ENCODE measurements at places on chromosomes 5 and 9.

GRCh38 chr5:140630292-140631035 is 2.5 kb downstream of the CD14 start:
- DNase-seq = no peak

GRCh38 chr5:138226910-138227309 is 13.8 kb upstream of the CDC23 start:
- no peak for DNase-seq

DNA sequence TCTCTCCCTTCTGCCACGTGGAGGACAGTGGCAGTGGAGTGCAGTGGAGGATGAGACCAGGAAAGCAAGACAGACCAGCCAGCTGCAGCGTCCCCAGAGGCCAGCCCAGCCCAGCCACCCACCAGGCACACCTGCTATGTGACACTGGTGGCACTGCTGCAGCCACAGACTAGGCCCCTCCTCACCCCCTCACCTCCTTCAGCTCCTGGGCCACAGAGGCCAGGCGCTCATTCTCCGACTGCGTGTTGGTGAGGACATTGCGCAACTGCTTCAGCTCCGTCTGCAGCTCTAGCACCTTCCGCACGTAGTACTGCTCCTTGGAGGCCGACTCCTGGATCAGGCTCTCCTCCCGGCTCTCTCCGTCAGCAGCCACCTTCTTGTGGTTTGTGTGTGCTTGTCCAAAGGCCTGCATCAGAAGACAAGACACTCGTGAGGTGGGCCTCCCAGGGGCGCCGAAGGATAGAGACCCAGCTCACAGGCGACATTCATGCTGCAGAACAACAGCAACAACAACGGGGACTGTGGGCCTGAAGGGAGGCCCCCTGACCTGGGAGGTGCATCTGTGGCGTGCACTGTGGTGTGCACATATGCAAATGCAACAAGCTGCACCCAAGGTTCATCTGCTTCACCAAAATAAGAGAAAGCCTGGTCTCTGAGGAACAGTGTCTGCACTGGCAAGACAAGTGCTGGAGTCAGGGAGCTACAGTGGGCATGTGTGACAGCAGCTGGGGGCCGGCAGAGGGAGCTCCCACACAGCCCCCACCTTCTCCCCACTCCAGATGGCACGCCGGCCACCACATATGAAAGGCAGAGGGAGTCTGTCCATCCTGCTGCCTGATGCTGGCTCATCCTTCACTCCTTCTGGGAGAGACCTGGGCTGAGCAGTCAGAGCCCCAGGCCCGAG is 35.5 kb downstream of the BICD2 start:
- DNase-seq = no peak

DNA sequence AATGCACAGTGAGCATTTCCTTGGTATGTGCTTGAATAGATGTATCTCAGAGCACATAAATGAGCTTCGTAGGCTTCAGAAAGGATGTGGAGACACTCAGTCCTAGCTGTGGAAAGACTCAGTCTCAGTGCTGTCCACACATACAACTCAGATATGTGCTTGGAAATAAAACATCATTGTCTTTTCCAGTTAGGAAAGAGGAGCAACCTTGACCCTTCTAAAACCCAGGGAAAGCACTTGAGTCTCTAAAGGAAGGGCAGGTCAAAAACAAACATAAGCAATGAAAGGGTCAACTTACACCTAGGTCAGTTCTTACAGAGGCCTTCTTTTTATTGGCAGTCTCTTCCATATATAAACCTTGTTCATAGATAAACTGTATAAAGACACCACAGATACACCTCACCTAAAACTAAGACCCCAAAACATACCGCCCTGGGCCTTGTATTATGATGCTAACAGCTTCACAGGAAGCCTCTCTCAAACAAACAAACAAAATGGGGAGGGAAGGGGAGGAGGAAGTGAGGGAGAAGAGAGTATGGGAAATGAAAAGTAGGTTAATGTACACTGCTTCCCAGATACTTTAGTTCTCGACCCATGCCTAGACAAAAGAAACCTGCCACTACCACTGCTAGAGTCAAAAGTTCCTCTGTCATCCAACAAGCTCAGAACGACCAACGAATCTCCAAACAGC is 114.4 kb downstream of the UBAP2 start:
- no peak for DNase-seq

GRCh38 chr9:38423973-38424843 is at the start of gene IGFBPL1:
TSS of gene IGFBPL1 (minus strand) at chr9:38424454. CDS start at chr9:38424424, 30 bp downstream.
- DNase-seq = no peak

- DNase-seq = no peak
Measured at GRCh38 chr9:105854026-105854782, 159.9 kb downstream of the TMEM38B start.

DNA sequence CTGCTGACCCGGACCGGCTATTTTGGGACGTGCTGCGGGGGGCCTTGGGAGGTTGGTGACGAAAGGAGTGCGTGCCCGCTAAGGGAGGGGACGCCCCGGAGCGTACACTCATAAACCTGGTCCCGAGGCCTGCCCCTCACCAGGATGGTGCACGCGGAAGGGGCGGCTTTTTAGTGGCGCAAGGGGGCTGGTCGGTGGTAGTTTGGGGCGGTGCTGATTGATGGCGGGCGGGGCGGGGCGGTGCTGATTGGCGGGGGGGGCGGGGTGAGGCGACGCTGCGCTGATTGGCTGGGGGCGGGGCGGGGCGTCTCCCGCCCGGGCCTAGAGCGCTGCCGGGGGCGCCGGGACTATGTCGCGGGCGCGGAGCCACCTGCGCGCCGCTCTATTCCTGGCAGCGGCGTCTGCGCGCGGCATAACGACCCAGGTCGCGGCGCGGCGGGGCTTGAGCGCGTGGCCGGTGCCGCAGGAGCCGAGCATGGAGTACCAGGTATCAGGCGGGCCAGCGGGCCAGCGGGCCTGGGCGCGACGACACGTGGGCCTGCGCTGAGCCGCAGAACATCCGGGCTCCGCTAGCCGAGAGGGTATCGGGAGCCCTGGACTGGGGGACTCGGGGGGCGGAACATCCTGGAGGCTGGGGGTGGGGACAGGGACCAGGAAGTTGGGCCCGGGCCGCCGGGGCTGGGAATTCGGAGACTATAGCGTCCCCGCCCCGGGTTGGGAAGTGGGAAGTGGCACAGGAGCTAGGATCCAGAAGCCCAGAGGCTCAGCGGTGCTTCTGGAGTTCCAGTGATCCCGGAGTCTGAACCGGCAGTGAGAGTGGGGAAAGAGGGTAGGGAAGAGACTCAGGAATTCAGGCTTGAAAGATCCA is at the start of gene FPGS:
Gene FPGS, plus strand, starts transcription at position 307 of the 868 bp plus-strand sequence. Its CDS starts 43 bp downstream, at position 350.
- DNase-seq = peak; percentile 83

DNA sequence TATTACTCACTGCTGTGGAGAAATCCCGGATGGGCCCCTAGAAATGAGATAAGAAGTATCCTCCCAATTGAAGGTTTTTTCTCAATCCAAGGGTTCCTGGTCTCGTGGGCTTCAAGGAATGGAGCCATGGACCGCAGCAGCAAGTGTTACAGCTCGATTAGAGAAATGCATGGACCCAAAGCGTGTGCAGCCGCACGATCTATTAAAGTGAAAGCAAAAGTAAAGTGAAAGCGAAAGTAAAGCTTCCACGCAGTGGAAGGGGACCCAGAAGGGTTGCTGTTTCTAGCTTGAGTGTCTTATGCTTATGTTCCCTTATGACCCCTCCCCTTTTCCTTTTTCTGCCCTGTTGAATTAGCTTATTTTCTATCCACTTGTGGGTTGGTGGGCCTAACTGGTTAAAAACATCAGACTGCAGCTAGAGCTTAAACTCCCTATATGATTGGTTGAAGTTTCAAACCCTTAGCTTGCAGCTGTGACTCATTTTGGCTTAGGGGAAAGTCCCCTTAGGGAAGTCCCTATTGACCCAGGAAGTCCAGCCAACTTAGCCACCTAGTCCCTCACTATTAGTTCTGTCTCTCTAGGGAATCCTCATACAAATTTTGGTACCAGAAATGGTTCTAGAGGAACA is 1111.8 kb downstream of the TAF11L14 start:
- no peak for DNase-seq

DNA sequence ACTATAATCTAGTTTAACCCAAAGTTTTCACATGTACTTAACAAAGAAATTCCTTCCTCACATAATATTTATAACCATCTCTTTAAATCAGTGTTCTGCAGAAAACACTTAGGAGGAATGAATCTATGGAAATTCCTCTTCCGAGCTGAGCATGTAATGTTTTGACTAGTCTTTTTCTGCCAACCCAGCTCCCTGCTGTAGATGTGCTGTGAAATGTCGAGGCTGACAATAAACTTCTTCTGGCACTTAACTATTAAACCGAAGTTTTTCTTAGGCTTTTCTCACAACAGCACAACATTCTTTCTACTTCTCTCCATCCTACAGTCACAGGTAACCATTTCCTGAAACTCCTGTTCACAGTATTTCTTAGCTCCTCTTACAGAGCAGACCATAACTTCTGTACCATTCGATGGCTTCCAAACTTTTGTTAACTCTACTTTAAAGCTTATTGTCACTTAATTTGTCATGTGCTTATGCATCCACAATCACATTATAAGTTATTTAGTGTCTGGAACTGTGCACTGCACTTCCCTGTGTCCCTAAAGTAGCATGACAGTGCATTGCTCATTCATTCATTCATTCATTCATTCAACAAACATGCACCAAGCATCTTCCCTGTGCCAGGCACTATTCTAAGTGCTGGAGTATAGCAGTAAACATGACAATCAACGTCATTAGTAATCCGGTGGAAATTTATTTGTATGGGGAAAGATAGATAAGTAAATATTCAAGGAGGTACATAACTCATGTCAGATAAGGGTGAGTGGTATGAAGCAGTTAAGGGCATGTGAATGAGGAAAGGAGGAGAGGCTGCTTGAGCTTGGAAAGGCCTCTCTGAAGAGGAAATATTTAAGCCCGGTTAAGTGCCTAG is 54.6 kb downstream of the TSSK1B start:
- DNase-seq = no peak

DNA sequence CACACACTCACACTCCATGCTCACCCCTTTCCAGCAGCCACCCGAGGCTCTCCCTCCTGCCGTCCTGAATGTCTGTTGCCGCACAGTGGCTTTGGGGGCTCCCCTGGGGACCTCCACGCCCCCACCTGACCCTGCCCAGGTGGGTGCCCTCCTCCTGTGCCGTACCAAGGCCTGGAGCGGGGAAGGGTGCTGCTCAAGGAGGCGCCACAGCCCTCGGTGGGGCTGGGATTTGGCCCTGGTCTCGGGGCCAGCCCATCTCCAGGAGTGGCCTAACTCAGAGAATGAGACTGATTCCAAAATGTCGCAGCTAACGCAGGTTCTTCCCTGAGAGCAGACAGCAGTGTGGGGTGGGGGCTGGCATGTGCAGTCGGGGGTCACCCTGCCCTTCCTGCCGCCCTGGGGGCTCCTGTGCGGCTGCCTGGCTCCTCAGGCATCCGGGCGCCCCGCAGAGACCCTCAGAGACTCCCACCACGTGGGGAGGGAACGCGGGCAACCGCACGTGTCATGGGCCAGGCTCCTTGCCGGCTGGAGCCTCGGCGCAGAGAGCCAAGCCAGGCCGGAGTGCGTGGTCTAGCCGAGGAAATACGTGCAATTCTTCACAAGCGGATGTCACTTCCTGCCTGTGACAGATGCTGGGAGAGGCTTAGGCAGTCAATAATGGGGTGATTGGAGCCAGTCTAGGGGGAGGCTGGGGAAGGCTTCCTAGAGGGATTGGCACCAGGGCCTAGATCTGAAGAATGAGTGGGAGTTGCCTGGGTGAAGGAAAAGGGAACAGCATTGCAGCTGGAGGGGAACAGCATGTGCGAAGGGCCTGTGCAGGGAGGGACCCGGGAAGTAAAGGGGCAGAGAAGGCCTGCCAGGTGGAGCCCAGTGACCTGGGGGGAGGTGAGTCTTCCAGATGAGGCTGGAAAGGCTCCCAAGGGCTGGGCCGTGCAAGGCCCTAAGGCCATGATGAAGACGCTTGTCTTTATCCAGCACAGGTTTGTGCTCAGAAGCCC is 44.1 kb downstream of the C9orf50 start:
- no peak for DNase-seq

- no peak for DNase-seq
Measured at GRCh38 chr5:95068289-95068910, 216.5 kb downstream of the MCTP1 start.

GRCh38 chr5:177592010-177592834 is at the start of gene TMED9:
TSS of gene TMED9 (plus strand) at chr5:177592203. CDS start at chr5:177592215, 12 bp downstream.
- peak; percentile 85 for DNase-seq

DNA sequence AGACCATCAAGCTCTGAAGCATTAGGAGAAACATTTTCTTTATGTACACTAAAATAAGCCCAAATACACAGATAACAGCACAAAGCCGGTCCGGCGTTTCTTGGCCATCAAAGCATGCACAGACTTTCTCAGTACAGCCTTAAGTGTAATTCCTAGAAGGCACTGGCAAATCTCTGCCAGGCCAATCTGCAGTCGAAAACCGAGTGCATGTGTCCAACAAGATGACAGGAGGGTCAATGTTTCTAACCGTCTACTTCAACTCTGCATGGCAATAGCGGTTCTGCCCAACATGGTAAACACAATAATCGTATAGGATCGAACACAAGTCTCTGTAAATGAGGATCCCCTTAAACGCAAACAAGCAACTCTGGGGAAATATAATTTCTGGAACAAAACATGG is 1.1 kb downstream of the ARL15 start:
- DNase-seq = no peak

DNA sequence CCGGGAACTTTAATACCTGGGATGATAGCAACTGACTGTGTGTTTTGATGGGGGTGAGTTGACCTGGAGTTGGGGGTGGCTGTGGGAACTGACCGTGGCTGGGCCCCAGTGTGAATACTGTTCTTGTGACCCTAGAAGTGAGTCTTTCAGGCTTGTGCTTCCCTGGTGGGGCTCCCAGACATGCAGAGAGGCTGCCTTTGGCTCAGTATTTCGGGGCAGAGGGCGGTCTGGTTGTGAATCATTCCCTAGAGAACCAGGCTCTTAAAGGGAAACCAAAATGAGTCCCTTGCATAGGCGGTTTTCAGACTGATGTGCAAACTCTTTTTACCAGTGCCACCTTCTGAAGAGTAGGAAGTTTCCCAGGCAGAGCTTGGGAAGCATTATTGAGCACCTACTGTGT is 132.1 kb downstream of the MACROH2A1 start:
- no peak for DNase-seq

GRCh38 chr5:111653408-111653807 is 103.6 kb downstream of the NREP start:
- no peak for DNase-seq

GRCh38 chr9:131999692-132000551 is 79.7 kb downstream of the MED27 start:
- no peak for DNase-seq

- no peak for DNase-seq
Measured at GRCh38 chr9:106065136-106065535, 370.8 kb downstream of the TMEM38B start.

DNA sequence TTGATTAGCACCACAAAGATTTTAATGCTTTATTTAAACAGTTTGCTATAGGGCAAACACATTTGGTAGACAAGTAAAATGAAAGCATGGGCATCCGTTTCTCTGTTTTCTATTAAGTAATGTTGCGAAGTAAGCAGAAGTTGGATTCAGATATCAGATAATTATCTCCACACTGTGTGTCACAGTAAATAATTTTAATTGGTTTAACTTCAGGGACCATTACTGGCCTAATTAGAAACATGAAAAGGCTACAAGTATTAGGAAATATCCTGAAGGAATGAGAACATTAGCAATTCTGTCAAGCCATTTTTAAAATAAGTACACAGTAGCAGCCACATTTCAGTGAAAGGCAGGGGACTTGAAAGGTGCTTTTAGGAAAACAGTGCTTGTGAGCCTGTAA is 975.4 kb downstream of the NR2F1-AS1 start:
- DNase-seq = no peak
